CD8-positive, alpha-beta memory T cell (primary cell): ENCODE measurements at places on chromosomes 4 and X.

- DNase-seq = no peak
Observed at GRCh38 chr4:183504930-183505610, at the start of gene ING2. Gene ING2 (plus strand): TSS chr4:183505058. CDS start chr4:183505196, 138 bp downstream.

DNA sequence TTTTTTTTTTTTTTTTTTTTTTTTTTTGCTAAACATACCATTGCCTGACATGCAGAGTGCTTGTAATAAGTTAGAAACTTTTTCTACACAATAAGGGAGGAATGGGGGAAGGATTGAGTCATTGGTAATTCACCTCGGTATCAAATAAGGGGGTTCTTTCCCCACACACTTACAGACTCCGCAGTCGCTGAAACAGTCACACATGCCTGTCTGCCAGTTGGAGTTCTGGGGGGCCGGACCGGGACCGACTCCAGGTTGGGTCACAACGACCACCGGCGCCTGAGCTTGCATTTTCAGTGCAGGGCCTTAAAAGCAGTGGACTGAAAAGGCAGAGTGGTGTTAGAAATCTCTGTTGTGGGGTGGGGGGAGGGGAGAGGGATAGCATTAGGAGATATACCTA is 6.9 kb downstream of the PLAC8 start:
- peak; percentile 7 for DNase-seq

- DNase-seq = no peak
Observed at GRCh38 chr4:177640864-177641263, 198.6 kb upstream of the AGA start.

GRCh38 chr4:4778554-4778953 is 80.9 kb upstream of the MSX1 start:
- no peak for DNase-seq

- DNase-seq = no peak
Observed at GRCh38 chr4:189787216-189788031, 153.2 kb upstream of the FRG1 start.

GRCh38 chr4:185332575-185333464 is 62.9 kb downstream of the LRP2BP start:
- DNase-seq = no peak

DNA sequence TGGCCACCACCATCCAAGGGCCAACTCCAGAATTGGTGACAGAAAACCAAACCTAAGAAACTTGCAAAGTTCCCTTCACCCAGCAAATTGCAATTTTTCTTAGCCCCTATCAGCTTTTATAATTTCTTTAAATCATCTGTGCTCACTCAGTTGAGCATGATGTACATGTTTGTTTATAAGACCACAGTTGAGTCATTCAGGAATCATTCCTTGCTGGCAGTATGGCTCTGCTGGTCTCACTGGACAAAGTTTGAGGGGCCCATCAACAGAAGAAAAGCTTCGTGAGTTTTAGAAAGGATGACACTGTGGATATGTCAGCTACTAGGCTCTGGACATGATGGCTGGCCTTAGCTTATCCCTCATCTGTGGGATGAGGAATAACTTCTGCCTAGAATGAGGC is 4.0 kb downstream of the TRPC5 start:
- no peak for DNase-seq

DNA sequence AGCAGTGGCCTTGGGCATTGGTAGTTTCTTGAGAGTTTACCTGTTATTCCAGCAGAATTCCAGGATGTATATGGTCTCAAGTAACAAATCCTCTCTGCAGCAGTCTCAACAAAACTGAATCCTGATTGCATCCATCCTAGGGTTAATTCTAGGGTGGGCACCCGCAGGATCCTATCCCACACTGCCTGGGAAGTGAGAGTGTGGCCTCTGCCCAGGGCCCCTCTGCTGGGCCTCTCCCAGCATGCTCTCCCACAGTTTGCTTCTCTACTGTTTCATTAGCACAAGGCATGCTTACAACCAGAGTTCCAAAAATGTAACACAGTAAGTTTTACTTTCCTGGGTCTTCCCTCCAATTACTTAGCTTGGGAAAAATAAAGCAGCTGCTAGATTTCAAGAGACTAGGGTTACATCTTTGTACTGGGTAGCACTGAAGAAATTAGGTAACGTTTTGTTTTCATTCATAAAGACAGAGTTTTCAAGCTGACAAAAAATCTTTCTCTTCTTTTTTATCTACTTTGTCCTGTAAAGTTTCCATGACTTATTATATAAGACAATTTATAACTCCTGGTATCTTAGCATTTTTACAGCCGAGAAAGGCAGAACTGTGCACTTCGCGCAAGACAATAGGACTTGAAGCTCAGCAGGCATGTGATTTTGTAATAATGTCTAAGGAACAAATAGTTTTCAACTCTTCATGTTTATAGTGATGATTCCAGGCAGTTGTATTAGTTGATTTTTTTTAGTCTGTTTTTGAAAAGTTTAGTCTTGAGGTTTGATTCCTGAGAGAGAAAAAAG is 131.2 kb upstream of the PCDH18 start:
- no peak for DNase-seq

GRCh38 chr4:88860586-88860985 is 163.0 kb upstream of the NAP1L5 start:
- no peak for DNase-seq

DNA sequence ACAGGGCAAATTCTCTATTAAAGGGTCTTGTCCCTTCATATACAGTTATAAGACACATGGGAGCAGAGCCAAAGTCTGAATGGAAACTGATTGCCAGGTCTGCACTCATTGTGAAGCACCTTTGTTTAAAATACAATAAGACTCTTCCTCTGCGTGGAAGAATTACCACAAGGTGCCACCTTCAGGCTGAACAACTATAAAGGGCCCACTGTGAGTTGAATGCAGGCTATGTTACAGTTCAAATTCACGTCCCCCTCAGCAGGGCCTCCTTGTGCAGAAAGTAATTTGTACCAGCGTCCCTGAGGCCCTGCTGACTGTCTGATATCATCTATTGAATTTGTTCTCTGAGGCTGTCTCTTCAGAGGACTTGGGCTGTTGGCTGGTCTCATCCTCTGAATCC is 225.8 kb upstream of the TEX13C start:
- DNase-seq = no peak

- no peak for DNase-seq
Observed at GRCh38 chr4:153652051-153652784, 31.9 kb upstream of the TLR2 start.

GRCh38 chr4:109078724-109079123 is 223.7 kb downstream of the COL25A1 start:
- DNase-seq = no peak

- no peak for DNase-seq
Observed at GRCh38 chr4:130233377-130234047, 1137.6 kb downstream of the C4orf33 start.

- no peak for DNase-seq
Observed at GRCh38 chr4:47275595-47275994, 187.9 kb downstream of the COMMD8 start.

- no peak for DNase-seq
Observed at GRCh38 chrX:118928151-118928550, 46.3 kb upstream of the LONRF3 start.

DNA sequence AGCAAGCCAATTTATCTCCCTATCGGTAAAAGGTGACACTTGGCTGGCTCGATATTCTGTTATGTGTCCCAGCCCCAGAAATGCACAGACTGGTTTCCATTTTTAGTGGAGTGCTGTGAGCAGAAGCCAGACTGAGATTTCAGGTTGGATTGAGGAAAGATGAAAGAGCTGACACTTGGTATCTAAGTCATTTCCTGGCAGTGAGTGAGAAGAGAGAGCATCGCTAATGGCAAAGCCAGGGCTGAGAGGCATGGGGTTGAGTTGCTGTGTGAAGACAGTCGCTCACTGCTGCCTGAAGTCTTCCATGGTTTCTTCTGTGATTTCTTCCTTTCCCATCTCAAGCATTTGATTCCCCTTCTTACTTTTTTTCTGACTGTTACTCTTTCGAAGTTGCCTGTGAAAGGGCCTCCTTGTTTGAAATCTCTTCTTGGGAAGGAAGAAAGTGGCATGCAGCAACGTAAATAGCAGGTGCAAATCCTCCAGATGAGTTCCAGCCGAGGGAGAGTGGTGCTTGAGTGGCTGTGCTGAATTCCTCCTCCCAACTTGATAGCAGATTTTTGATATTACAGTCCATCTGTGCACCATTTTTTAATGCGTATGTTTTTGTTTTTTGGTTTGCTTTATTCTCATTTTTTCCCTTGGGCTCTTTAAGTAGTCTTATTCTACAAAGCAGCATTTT is 109.2 kb upstream of the LIMCH1 start:
- DNase-seq = no peak

DNA sequence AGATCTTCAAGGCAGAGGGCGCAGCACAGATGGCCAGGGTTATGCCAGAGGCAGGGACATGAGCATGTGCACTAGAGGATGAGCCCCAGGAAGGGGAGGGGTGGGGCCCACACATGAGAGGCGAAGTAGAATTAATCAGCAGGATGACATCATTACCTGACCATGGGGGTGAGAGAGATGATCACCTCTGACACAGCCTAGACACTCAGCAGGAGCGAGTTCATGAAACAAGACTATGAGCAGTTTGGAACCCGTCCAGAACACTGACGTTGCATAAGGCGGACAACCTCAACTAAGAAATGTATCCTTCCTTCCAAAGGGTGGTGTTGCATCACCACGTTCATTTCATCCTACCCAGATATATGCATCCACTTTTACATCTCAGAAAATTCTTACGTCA is 446.7 kb upstream of the TENM3 start:
- DNase-seq = no peak

GRCh38 chrX:9440116-9440844 is 24.6 kb upstream of the TBL1X start:
- no peak for DNase-seq
